Epithelial cell of esophagus (primary cell): ENCODE measurements at places on chromosomes 6 and 20.

- no peak for DNase-seq
Observed at GRCh38 chr6:139744891-139745290, 370.4 kb upstream of the CITED2 start.

DNA sequence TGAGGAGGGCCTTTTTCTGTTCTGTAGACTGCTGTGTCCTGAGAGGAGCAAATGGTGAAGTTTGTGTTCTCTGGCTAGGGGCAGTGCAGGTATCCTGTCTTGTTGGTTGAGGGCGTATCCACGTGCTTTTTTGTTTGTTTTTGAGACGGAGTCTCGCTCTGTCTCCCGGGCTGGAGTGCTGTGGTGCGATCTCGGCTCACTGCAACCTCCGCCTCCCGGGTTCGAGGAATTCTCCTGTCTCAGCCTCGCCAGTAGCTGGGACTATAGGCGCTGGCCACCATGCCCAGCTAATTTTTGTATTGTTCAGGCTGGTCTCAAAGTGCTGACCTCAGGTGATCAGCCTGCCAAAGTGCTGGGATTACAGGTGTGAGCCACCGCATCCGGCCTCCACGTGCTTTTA is 10.8 kb upstream of the PXDC1 start:
- no peak for DNase-seq

GRCh38 chr20:23867152-23867776 is 12.3 kb downstream of the CST5 start:
- DNase-seq = no peak

GRCh38 chr20:14882157-14882556 is 544.7 kb upstream of the FLRT3 start:
- DNase-seq = no peak

- DNase-seq = peak; percentile 88
Observed at GRCh38 chr20:32681175-32682084, 7.7 kb upstream of the C20orf203 start.

GRCh38 chr6:11398451-11399326 is 138.9 kb upstream of the TMEM170B start:
- no peak for DNase-seq

- DNase-seq = peak; percentile 76
Observed at GRCh38 chr6:106974336-106974998, at the start of gene CD24. Gene CD24 (minus strand): TSS chr6:106974729. CDS start chr6:106974646, 83 bp downstream.

DNA sequence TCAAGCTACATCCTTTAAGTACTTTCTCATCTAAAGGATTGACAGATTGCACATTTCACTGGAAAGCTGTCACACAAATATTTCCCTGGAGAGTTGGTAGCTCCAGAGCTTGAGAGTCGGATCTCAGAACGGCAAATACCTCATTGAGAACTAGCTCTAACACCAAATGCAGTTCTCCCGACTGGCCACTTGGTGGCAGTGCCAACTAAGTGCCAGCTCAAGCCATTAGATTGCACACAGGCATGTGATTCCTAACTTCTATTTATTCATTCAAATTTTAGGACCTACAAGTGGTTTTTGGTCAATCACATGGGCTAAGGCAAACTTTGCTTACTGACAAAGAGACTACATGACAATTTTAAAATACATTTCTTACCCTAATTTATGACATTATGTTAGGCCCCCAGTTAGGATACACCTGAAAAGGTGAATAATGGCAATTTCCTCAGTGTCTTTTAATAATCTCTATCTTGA is 7.9 kb upstream of the MCHR2 start:
- DNase-seq = peak; percentile 65

- no peak for DNase-seq
Observed at GRCh38 chr6:149995235-149995750, 30.0 kb downstream of the RAET1L start.

DNA sequence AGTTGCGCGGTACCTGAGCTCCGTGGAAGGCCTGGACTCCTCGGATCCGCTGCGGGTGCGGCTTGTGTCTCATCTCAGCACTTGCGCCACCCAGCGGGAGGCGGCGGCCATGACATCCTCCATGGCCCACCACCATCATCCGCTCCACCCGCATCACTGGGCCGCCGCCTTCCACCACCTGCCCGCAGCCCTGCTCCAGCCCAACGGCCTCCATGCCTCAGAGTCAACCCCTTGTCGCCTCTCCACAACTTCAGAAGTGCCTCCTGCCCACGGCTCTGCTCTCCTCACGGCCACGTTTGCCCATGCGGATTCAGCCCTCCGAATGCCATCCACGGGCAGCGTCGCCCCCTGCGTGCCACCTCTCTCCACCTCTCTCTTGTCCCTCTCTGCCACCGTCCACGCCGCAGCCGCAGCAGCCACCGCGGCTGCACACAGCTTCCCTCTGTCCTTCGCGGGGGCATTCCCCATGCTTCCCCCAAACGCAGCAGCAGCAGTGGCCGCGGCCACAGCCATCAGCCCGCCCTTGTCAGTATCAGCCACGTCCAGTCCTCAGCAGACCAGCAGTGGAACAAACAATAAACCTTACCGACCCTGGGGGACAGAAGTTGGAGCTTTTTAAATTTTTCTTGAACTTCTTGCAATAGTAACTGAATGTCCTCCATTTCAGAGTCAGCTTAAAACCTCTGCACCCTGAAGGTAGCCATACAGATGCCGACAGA is 9.9 kb downstream of the HEY2 start:
- DNase-seq = no peak

- DNase-seq = peak; percentile 95
Observed at GRCh38 chr20:53805895-53806384, 212.3 kb upstream of the ZNF217 start.

DNA sequence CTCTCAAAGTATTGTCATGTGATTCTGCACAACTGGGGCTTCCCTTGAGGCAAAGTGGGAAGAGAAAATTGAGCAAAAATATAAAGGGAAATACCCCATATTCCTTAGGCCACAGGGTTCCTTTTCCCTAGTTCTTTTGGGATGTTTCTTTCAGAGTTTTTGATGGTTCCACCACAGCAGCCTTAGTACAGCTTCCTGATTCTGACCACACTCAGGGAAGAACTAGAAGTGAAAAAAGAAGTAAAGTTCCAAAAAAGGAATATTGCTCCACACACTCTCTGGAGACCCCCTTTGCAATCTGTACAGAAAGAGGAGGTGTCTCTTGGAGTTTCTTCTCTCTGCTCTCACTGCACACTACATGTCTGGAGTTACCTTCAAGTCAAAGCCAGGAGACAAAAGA is 27.9 kb upstream of the HLA-DQA2 start:
- no peak for DNase-seq

GRCh38 chr20:43746344-43747137 is 19.7 kb upstream of the GTSF1L start:
- no peak for DNase-seq
